Midbrain (tissue), 1 donor: ENCODE measurements at places on chromosomes 4 and X.
A peak's percentile ranks its signal among the peaks of the same experiment; 100 is the strongest.

DNA sequence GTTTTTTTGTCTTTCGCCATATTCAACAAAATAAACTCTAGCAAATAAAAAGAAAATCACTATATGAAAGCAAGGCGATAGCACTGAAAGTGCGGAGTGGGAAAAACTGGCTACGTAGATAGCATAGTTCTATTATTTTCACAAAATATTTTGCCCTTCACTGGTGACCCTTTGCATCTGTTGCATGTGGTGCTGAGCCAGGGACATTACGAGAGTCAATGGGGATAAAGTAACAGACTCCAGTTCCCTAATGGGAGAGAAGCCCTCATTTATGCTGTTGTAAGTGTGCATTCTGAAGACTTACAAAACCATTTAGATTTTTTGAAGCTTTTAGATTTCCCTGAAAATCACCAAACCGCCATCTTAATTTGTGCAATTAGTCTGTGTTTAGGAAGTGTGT, 501.6 kb downstream of the PPARGC1A start:
- DNase-seq = no peak

- no peak for DNase-seq
Observed at GRCh38 chr4:123990310-123990870, 593.8 kb downstream of the SPRY1 start.

GRCh38 chr4:94126669-94127068, 81.0 kb upstream of the SMARCAD1 start:
- DNase-seq = peak; percentile 1

DNA sequence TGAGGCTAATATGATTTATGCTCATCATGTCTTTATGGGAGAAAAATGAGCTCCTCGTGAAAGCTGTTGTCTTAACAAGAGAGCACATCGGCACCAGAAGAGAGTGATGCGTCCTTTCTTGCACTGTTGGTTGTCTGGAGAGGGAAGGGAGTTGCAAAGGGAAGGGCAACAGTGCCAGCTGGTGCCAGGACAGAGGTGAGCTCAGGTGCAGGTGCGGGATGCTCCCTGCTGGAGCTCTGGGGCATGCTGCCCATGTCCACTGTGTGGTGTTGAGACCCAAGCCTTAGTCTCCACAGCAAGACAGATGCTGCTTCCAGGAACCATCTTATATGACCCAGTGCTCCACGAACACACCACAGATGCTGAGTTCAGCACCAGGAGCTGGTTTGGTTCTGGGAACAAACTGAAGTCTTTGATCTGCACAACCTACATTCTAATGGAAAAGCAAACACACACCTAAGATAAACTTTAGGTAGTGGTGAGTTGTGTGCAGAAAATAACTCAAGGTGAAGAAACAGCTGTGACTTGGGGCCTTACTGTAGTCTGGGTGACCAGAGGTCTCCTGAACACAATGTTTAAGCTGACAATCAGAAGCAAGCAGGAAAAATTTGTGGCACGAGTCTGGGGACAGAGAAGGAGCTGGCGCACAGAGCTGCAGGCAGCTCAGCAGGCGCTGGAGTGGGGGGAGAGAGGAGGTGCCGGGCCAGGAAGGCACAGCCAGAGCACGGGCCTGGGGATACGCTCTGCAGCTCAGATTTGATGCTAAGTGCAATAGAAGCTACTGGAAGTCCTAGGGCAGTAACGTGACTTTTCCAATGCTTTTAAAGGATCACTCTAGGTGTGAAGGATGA, 73.2 kb downstream of the HAUS3 start:
- no peak for DNase-seq

- no peak for DNase-seq
Observed at GRCh38 chr4:138975225-138975624, 40.4 kb upstream of the NOCT start.

- no peak for DNase-seq
Observed at GRCh38 chr4:107625391-107625902, 94.6 kb downstream of the PAPSS1 start.

DNA sequence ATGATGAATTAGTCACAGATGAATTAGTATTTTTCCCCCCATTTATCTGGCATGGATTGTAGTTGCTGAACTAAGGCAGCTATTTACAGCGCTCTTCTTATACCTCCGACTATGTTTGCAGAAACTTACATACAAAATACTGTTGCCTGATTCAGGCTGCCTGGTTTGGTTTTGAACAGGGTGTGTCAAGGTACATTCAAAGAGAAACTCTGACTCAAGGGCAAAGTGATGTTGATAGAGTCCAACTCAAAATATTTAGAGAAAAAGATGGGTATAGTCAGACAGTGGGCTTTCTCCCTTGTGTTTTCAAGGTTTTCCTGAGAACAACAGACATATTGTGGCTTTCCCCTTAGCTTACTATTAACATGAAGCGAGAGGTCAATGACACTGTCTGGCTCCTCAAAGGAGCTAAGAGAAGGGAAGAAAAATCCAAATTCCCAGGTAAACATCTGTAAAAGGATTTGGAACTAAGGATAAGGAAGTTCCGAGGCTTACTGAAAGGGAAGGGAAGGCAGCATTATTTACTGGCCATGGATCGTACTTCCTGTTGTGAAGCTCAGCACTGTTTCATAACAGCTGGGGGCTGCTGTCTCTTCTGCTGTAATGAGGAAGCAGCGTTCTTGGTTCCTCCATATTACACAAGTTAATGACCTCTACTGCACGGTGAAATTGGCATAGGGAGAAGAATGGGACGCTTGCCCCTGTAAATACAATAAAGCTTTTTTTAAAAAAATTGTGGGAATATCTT, 30.9 kb downstream of the FAM9C start:
- no peak for DNase-seq

DNA sequence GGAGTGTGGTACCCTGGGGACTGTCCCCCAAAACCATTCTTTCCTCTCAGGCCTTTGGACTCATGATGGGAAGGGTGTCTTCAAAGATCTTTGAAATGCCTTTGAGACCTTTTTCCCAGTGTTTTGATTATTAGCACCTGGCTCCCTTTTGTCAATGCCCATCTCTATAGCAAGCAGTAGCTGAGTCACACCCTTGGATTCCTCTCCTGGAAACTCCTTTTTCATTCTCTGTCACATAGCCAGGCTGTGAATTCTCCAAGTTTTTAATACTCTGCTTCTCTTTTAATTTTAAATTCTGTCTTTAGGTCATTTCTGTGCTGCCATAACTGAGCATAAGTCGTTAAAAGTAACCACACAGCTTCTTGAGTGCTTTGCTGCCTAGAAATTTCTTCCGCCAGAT, 29.7 kb downstream of the IL21 start:
- DNase-seq = no peak

GRCh38 chr4:21887481-21887880, 61.1 kb downstream of the KCNIP4 start:
- no peak for DNase-seq
